ENCODE measurements at places on chromosomes 16 and 17.
A peak's percentile ranks its signal among the peaks of the same experiment; 100 is the strongest.

DNA sequence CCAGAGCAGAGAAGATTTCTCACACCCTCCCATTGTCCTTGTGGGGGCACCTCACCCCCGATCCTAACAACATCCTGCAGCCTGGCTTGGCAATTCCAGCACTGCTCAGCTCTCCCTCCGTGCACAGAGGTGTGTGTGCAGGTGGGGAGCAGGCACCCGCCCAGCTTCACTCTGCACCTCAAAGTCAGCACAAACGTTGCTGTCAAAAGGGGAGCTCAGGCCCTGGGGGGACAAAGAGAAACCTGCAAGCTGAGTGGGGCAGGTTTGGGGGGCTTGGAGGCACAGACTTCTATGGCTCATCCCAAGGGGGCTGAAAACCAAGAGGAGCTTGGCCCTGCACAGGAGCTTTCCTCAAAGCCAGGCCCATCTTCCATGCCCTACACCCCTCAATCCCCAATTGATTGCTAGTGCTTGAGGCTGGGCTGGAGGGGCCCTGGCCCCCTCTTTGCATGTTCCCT is 231.9 kb upstream of the TNRC6C start:
- DNase-seq = no peak

DNA sequence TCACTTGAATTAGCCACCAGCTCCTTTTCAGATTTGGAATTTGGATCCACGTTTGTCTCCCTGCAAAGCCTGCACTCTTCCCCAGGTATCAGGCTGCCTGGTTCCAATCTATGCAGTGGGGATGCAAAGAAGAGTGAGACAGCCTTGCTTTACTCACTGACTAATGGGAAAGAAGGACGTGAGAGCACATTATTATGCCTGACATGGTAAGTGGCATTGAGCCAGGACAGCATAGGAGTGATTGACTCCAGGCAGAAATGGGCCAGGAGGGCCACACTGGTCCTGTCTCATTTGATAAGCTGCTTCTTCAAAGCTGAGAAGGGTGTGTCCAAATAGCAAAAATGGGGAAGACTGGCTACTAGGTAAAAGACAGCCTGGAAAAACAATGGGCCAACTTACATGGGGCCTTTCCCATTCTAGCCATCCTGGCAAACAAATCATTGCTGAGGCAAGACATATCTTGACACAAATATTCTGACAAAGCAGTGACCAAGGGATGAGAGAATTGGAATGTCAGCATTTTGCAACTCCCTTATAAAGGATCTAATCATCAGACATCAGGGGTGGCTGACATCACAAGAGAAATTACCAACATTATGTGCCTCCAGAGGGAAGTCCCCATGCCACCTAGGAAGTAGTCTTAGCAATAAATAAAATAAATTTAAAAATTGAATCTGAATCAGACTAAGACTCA is 38.6 kb downstream of the CDH11 start:
- no peak for DNase-seq

- no peak for DNase-seq
Measured at GRCh38 chr17:44607836-44608690, 48.2 kb upstream of the MEIOC start.

GRCh38 chr16:11101695-11102522 is 154.1 kb downstream of the SOCS1 start:
- no peak for DNase-seq

GRCh38 chr17:4934173-4934979 is 2.3 kb downstream of the GP1BA start:
- peak; percentile 53 for DNase-seq

DNA sequence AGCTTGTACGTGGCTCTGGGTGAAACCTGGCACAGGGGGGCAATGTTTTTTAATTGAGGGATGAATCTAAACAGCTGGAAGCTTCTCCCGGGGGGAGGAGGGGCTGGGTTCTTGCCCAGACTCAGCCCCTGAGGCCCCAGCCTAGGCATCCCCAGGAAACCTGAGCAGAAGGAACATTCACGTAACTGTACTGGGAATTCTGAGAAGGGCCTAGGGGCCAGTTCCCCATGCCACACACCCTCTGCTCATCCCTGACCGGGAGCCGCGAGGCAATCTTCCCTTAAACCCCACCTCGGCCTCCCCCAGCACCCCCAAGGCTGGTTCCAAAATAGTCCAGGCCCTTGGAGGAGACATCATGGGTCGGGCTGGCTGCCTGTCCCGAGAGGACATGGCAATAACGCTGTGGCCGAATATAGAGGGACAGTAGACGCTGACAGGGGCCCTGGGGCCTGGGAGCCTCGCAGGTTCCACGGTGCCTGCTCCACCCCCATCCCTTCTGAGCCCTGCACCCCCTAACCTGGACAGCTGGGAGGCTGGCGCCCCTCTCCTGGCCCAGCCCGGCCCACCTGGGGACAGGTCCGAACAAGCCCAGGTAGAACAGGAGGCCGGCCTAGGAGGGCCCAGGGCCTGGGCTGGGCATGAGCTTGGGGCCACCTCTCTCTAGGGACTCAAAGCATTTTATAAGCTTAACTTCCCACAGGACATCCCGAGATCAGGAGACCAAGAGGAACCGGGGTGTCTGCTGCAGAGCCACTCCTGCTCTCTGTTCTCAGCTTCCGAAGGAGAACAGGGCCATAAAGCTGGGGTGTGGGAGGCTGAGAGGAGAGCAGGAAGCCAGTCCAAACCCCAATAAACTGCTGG is 83.2 kb upstream of the TOB1 start:
- peak; percentile 80 for DNase-seq

GRCh38 chr17:10683853-10684252 is 13.5 kb downstream of the SCO1 start:
- peak; percentile 8 for DNase-seq

- peak; percentile 94 for DNase-seq
Measured at GRCh38 chr17:16215273-16215964, at the start of gene NCOR1. NCOR1 (minus strand) TSS chr17:16215534; CDS start chr17:16194569, 20,965 bp downstream.

GRCh38 chr17:16853661-16854320 is 118.1 kb downstream of the TNFRSF13B start:
- DNase-seq = no peak

DNA sequence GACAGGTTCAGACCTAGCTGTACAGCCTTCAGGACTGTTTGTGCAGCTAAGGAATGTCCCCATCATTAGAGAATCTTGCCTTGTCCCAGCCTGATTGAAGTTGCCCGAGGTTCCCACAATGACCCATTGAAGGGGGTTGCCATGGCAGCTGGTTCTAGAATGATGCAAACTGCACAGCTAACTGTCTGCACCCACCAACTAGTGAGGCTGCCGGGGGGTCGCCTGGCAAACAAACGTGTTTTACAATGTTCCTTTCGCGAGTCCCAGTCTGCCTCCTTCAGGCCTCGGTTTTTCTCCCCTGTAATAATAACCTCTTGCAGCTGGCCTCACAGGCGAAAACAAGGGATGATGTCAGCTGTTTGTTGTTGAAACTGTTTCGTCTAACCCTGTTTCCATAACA is 5.5 kb downstream of the C16orf96 start:
- DNase-seq = no peak

DNA sequence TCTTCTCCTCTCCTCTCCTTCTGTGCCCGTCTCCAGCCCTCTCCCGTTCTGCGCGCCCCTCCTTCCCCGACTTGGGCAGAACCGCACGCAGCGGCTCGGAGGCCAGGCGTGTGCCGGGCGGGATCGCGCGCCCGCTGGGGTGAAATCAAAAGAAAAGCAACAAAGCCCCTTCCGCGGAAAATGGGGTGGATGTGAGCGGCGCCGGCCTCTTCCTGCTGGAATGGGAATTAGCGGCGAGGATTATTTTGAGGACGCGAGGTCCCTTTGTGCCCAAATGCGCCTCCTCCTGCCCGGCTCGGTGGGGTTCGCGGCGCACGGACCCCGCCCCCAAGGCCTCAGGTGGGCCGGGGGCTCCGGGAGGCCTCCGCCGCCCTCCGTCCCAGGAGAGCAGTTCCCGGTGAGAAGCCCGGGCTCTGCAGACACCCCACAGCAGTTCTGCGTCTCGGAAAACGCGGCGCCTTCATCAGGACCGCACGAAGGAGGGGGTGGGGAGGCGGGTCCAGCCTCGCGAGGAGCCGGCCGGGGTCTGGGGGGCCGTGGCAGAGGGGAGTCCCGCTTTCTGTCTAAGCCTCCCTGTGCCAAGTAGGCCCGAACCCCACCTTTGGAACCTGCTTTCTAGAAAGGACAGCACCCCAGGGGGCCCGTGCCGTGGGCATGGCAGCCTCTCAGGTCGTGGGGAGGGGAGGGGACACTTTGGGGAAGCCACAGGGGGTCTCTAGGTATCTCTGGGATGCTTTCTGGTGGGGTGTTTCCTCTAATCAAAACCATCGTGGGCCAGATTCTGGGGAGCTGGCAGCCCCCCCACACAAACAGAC is 91.0 kb upstream of the CBX4 start:
- no peak for DNase-seq

DNA sequence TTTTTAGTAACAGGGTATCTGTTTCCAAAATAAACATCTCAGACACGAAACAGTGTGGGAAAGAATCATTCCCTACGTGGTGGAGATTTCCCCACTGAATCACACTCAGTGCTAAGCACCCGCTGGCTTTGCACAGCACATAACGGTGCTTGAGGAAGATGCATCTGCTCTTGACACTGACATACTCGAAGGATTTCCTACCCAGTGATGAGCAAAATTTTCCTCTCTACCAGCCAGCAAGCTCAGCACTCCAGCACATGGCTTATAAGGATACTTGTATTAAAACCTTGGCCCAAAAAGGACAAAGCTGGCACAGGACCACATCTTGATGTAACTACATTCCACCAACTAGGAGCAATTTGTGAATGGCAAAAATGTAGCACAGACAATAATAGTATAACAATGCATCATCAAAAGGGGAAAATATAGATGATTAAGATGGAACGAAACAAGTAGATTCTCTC is 59.0 kb downstream of the ANKFY1 start:
- no peak for DNase-seq

GRCh38 chr16:71855937-71856662 is 10.3 kb downstream of the ATXN1L start:
- DNase-seq = no peak

- no peak for DNase-seq
Measured at GRCh38 chr16:12158428-12158827, 181.9 kb downstream of the SNX29 start.

- DNase-seq = no peak
Measured at GRCh38 chr16:81040842-81041241, 5.2 kb downstream of the ATMIN start.

DNA sequence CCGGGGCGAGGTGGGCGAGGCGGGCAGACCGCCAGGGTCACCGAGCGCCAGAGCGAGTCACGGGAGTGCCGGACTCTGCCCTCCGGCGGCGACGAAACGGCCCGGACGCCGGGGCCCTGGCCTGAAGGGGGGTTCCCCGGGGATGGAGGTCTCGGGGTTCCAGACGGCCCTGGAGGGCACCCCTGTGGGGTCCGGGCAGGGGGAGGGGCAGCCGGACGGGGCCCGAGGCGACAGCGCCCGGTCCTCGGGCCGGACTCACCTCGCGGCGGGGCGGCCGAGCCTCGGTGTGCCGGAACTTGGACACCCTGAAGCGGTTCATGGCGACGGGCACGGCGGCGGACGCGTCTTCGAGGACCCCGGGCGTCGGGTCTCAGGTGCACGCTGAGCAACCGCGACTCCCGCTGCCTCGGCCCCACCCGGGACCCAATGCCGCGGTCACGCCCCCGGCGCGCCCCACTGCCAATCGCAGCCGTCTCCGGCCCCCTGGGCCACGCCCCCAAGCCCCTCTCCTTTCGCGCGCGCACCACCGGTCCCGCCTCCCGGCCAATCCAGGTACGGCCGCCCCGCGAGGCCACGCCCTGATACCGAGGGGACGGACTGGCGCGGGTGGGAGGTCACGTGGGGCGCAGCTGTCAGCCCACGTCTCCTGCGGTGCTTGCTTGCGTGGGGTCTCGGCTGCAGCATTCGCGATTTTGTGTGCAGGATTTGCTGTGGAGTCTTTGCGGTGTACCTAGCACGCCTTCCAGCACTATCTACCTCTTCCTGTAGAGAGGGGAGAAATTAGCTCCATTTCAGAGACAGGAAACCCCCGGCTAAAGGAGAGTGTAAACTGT is at the start of gene CORO7:
TSS of gene CORO7 (minus strand) at position 397 of the 833 bp plus-strand sequence. CDS start at position 319, 78 bp downstream.
- DNase-seq = peak; percentile 97

- no peak for DNase-seq
Measured at GRCh38 chr17:76843703-76844484, 24.3 kb upstream of the MGAT5B start.

DNA sequence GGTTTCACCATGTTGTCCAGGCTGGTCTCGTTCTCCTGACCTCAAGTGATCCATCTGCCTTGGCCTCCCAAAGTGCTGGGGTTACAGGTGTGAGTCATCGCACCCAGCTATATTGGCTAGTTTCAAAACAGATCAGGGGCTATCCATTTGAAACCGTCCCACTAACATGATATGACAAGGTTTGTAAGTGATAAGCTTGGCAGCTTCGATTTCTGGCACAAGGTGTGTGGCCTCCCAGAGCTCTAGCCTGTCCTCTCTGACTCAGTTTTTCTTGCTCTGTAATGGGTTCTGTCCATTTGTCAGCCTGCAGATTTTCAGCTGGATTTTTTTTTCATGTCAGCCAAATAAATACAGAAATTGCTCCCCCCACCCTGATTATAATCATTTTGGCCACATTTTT is 31.8 kb upstream of the TENT4B start:
- DNase-seq = no peak

DNA sequence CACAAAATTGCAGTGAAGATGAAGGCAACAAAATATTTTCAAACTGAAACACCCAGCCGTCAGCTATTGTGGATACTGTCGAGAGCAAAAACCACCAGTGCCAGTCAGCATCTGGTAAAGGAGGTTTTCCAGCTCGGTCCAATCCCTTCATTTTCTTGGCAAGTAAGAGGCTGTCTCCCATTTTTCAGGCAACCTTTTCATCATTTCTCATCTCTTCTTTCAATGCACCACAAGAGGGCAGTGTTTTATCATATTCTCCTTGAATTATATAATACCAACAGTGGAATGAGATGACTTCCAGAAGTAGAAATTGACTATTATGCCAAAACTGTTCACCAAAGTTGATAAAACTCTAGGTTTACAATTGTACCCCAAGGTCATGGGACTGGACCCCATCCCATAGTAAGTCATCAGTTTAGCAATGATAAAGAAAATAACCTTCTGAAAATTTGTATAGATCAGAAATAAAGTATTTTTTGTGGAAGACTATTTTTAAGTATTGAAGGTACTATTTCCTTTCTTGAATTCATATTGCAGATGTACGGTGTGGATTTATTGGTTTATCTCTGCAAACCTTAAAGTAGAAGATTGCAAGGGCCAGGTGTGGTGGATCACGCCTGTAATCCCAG is 16.8 kb downstream of the NQO1 start:
- DNase-seq = peak; percentile 77

DNA sequence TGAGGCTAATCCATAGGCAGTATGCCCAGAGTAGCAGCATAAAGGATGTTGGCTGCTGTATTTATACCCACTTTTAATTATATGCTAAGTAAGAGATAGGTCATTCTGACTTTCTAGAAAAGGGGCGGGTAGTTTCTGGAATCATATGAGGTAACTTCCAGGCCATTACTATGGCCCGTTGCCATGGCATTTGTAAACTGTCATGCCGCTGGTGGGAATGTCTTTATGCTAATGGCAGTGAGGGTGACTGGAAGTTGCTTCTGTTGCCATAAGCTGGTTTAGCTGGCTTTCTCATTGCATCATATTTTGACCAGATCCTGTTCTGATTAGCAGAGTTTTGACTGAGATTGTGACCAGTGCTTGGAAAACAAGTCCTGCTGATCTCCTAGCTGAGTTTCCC is 929.6 kb upstream of the CDH8 start:
- no peak for DNase-seq

GRCh38 chr16:3759736-3760135 is 42.4 kb upstream of the TRAP1 start:
- no peak for DNase-seq
